Esophagus squamous epithelium (tissue), 5 donors: ENCODE measurements at places on chromosomes 16 and 17.

DNA sequence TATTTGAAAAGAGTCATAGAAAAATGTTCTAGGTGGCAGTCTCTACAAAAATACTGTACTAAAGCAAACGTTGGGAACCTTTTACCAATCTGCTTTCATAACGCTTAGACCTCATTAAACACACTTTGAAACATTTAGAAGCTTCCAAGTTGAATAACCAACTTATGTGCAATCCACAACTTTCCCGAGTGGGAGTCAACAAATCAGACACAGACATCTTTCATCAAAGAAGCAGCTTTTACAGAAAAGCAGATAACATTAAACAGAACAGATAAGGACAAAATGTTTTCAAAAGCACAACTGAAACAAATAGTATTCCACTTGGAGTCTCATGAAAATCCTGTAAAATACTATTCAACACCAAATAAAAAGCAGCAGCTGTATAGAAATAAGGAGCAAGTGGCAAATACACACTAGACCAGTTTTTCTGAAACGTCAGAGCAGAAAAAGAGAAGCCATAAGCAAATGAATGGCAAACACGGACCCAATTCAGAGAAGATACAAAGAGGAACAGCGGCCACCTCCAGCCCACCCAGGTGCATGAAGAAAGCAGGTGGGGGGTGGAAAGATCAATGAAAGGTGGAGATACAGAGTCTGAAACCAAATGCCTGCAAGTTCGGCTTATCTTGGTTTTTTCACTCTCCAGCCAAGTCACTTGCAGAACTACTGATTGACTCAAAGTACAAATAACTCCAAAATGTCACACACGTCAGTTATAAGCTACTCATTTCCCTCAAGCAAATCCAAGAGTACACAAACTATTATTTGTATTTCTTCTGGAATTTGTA lies 18.4 kb upstream of the FBF1 start:
- DNase-seq, result no peak

GRCh38 chr17:1203111-1203966 lies 23.6 kb upstream of the ABR start:
- no peak for DNase-seq

- no peak for DNase-seq
These were observed 744 bp upstream of the METRNL start for GRCh38 chr17:83078378-83079351.

DNA sequence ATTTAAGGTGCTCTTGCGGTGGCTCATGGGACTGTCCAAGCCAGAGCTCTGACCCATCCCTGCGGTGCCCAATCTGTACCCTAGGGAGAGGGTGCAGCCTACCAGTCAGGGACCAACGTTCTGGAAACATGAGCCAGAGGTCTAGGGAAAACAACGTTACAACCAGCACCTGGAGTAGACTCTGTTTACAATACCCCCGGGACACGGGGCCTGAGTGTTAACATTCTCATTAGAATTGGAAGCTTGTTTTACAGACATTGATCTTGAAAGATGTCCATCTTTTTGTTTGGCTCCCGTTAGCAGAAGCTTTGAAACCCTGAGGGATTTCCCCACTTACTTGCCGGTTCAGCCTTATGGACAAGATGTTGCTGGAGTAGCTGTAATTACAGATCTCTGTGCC lies 6.9 kb downstream of the WIPI1 start:
- DNase-seq, result no peak

- DNase-seq, result no peak
These were observed at the start of gene HBM for GRCh38 chr16:165539-166374. HBM (plus strand) TSS chr16:165978; CDS start chr16:165998, 20 bp downstream.

DNA sequence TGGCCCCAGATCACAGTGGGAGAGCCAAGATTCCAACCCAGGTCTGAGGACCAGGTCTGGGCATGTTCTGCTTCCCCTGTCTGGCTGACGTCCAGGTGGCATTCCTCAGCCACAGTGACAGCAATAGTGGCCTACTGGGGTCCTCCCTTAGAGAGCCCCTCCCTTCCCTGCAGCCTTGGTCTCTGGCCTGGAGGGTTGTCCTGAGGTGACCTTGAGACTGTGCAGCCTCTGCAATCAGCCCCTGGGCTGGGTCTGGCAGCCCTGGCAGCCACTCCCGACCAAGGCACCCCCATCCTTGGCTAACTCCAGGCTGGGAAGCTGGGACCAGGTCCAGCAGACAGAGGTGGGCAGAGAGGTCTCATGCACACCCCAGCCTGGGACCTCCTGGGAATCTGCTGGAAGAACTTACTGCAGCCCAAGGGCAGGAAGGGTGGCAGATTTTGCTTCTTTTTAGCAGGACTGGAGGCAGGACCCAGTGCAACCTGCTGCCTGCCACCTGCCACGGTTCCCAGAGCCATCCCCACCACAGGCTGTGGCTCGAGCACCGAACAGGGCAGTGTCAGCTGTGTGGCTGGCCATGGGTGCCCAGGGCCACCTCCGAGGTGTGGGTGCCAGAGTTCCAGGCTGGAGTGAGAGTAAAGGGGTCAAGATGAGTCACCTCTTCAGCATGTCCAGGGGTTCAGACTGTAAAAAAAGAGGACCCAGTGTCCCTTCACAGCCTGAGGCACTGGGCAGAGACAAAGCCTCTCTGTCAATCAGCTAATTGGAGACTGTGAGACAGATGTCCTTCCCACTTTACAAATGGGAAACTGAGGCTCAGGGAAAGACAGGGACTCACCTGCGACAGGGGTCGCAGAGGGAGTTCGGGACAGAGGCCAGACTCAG lies 12.6 kb downstream of the GRB7 start:
- no peak for DNase-seq

GRCh38 chr16:8961811-8962390 lies 1.8 kb downstream of the USP7 start:
- DNase-seq, result no peak

DNA sequence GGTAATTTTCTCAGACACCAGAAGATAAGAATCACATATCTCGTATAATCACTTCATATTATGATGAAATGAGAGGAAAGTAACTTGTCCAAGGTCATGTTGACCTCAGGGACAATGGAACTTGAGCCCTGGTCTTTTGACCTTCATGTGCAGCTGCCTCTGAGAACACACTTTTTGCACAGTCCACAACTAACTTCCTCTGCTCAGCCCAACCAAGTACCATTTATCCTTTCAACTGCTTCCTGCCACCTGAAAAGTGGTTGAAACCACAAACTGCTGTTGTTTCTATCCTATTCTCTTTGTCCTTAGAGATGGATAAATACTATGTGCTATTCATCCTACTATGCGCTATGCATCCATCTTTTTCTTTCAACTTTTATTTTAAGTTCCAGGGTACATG lies 2.3 kb upstream of the CCL1 start:
- DNase-seq, result no peak

GRCh38 chr17:81686614-81687013 lies 2.8 kb downstream of the HGS start:
- DNase-seq, result no peak

DNA sequence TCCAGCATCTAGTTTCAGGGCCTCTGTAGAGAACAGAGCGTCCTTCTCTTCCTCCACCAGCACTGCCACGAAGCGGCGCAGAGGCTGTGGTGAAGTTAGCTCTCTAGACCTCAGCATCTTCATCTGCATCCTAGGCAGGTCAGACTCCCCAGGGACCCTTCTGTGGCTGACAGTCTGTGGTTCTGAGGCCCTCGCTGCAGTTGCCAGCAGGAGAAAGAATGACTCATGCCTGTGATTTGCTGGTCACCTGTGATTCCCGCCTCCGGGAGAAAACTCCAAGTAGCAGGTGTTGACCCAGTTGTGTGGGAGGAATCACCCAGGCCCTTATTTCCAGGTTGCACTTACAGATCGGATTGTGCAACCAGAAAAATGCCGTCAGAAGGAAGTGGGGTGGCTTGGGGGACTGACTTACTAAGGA lies 117.3 kb upstream of the CACNG5 start:
- DNase-seq, result no peak

DNA sequence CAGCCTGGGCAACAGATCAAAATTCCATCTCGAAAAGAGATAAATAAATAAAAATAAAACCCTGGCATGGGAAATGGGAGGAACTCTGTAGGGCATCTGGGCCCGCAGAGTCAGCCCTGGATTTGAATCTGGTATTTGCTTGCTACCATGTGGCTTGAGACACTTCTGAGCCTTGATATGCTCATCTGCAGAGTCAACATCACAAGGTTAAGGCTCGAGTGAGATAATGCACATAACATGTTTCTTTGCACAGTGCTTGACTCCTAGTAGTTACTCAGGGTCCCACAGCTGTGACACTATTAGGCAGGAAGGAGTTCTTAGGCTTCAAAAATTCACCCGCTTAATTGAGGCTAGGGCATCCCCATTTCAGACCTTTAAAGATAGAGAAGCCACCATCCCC lies 21.3 kb downstream of the CDK5RAP3 start:
- DNase-seq, result no peak

GRCh38 chr16:81220349-81220748 lies 18.1 kb upstream of the BCO1 start:
- no peak for DNase-seq

DNA sequence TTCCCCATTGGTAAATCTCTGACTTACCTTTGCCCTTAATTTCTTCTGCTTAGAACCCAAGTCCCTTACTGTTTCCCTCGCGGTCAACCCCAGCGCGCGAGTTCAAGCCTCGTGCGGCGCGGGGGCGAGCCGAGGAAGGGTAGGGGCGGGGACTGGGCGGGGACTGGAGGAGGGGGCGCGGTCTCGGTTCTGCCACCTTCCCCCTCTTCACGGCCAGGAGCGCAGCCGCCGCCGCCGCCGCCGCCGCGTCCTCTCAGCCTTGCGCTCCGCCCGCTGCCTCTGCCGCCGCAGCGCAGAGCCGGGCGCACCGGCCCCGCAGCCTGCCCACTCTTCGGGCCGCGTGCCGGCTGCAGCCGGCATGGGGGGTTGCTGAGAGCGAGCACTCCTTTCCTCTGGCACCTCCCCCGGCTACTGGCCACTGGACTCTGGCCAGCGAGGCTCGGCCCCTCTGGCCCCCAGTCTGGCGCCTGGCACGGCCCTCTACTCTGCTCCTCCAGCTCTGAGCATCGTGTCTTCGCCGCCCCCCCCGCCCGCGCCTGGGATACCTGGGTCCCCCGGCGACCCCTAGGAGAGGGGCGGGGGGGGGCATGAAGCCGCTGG lies at the start of gene RAPGEFL1:
TSS of gene RAPGEFL1 (plus strand) at position 196 of the 600 bp plus-strand sequence. CDS start at position 588, 392 bp downstream.
- DNase-seq, result no peak

- DNase-seq, result no peak
These were observed 42.5 kb downstream of the ERN1 start for GRCh38 chr17:64087252-64088005.

DNA sequence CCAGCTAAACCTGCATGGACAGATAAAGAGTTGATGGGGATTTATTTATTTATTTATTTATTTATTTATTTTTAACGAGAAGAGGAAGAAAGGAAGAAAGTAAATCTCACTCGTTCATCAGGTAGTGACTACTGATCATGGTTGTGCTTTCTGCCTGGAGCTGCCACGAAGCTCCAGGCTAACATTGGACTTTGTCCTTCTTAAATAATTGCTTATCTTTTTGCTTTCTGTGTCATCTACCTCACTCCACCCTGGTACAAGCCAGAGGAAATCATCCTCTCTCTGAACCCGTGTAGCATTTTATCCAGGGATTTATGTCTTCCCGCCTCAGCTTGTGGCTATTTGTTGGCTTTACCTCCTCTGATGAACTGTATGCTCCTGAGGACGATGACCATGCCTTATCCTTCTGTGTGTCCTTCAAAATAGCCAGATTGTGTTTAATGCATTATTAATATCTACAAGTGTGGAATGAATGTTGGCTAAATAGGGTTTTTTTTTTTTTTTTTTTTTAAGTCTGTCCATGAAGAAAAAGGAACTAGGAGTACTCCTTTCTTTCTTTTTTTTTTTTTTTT lies 8.0 kb upstream of the SLC12A3 start:
- DNase-seq, result no peak

DNA sequence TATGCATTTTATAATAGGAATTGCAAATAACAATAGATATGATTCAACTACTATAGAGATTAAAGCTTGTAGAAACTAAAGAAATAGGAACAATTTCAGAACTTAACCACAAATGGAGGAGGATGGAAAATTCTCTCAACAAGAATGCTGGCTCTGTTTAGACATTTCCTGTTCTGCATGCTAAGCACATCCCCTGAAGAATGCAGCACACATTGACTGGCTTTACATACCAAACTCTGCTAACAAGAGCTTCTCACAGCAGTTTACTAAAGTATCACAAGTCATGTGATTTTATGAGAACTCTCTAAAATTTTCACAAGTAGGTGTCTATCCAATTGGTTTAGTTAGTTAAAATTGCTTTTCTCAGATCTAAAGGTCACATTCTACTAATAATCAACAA lies 85.2 kb downstream of the SPAG9 start:
- DNase-seq, result no peak

DNA sequence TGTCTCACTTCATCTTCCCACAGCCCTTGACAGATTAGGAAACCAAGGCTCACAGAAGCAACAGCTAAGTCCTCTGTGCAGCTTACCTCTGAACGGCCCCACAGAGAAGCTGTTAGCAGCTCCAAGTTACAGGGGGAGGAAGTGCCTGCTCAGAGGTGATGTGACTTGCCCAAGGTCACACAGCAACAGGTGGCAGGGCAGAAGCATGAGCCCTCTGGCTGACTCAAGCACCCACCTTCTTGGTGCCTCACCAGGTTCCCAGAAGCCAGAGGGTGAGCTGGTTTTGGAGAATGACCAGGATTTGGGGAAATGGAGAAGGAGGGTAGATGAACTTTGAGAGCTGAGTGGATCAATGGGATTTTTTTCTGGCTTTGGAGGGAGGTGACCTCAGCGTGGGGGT lies 14.0 kb upstream of the RAI1 start:
- DNase-seq, result no peak

- no peak for DNase-seq
These were observed 8.5 kb downstream of the ITGAE start for GRCh38 chr17:3792481-3792880.

- no peak for DNase-seq
These were observed 488 bp downstream of the HOXB9 start for GRCh38 chr17:48625495-48626244.

- no peak for DNase-seq
These were observed 992 bp upstream of the CACNG4 start for GRCh38 chr17:66963521-66963908.

DNA sequence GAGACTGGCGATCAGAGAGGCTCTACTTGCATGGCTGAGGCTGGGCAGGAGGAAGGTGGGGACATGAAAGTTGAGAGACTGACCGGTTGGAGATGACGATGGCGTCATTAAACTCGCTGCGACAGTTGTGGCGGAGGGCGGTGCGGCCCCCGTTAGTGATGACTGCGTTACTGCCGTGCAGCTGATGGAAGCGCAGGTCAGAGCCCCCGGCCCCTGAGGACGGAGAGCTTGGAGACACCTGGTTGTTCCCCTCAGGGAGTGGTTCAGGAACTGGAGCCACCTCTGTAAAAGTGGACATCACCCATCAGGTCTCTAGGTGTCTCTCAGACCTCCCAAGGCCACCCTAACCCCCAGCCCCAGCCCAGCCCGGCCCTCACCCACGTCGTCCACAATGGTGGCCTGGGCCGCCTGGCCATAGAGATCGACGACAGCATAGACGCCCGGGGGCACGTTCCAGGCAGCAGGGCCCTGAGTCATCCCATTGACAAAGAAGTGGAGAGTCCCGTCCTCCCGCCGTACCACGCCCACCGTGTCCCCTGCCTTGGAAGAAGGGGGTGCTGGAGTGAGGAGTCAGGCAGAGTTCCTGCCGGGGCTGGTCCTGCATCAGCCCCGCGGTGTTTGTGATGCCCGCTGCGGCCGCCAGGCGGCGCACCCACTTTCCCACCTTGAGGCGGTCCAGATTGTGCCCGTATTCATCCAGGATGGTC lies 5.3 kb downstream of the NEURL4 start:
- DNase-seq, result no peak
